ENCODE measurements at places on chromosomes 5 and 9. TPM values are rescaled to one million over a fixed set of nuclear protein-coding genes. Genes with fewer than 3 reads are reported as not detected.

DNA sequence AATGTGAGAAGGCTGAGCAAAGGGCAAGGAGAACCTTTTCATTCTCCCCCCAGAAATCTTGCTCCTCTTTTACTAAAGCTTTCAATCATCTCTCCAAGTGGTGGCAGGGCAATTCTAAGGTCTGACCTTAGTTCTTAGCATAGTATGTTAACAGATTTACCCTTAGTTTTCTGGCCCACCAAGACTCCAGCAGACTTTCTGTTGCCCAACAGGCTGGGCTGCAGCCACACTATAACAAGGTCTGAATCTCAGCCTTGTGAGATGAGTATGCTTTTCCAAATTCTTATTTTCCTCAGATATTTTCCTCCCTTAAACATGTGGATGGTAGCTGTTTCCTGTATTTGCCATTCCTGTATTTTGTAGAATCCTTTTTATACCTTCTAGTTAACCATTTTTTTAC is 69.5 kb downstream of the NIPBL start:
- no peak for DNase-seq

The F2RL2 gene
- total RNA-seq, result 2.8 TPM

- no peak for DNase-seq
These were observed 5.7 kb downstream of the C9orf43 start for GRCh38 chr9:113416149-113416721.

The INSYN2B gene
- 14.0 TPM for total RNA-seq

DNA sequence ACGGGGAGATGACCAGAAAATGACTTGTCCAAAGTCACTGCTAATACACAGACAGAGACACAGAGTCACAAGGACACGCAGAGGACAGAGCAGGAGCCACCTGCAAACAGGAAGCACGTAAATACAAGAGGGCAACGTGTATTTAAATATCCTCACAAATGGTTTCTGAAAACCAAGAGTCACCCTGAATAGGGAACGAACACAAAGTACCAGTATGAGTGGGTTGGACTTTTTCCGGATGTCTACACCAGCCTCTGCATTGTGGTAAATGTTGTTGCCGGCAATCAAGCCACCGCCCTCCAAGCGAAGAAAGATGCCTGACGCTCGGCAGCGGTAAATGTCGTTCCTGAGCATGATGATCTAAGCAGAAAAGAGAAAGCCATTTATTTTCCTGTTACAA is 44.5 kb downstream of the FBXO10 start:
- DNase-seq, result no peak

The ANKRD18B gene
- 3.7 TPM for total RNA-seq

The NUTM2G gene
- total RNA-seq, result not detected

The APBA1 gene
- total RNA-seq, result 1.3 TPM

GRCh38 chr5:108867656-108868055 is 120.0 kb downstream of the FER start:
- DNase-seq, result no peak

DNA sequence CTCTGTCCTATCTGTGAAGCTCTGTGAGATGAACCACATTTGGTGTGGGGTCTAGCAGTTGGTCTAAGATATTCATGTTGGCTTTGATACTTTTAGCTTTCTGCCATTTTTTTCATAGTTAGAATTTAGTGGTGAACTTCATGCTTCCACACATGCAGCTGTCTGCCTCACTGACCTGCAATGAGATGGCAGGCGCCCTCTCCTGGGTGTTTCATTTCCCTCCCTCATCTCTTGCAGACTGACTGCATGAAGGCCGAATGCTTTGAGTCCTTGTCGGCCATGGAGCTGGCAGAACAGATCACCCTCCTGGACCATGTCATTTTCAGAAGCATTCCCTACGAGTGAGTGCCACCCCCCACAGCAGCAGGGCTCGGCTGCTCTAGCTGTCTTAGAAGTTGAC is 26.1 kb upstream of the CKMT2 start:
- peak; percentile 11 for DNase-seq

The GCNT1 gene
- 1.7 TPM for total RNA-seq

The SLC36A1 gene
- 7.4 TPM for total RNA-seq

The CATSPER3 gene
- 0.13 TPM for total RNA-seq

The SOX30 gene
- total RNA-seq, result not detected

GRCh38 chr9:69768101-69768500 is 8.3 kb upstream of the PTAR1 start:
- no peak for DNase-seq

DNA sequence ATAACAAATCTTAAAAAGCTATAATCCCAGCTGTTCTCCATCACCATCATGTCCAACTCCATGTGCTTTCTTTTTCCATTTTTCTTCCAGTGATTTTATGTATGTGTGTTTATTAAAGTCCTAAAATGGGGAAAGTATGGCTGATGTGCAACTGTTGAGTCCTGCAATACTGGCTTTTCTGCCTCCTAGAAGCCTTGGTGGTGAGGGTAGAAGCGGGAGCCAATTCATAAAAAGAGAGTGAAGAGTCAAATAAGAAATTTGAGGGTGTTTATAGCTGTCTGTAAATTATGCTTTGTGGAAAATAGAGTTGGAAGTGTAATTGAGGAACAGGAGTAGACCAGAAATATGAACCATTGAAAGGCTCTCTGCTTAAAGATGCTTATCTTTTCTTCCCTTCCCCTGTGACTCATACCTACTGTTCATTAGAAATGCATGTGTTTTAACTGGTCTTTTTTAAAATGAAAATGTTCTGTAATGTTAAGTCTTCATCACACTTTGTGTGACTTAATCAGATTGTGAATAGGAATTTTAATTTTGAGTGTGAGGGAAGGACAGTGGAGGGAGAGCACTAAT is 80.1 kb downstream of the ZCCHC7 start:
- peak; percentile 59 for DNase-seq

The ZNF354C gene
- total RNA-seq, result 1.7 TPM

- DNase-seq, result no peak
These were observed 18.4 kb downstream of the RUFY1 start for GRCh38 chr5:179568721-179569120.

- DNase-seq, result peak; percentile 62
These were observed 219.6 kb downstream of the DENND1A start for GRCh38 chr9:123710299-123710698.

The RNF224 gene
- total RNA-seq, result not detected

The OBP2B gene
- not detected for total RNA-seq

The CDK7 gene
- 55.3 TPM for total RNA-seq

GRCh38 chr9:108553111-108553635 is 302.6 kb downstream of the ACTL7B start:
- DNase-seq, result no peak

- no peak for DNase-seq
These were observed 140.7 kb upstream of the SLC28A3 start for GRCh38 chr9:84481231-84481630.

GRCh38 chr5:36763454-36763853 is 113.1 kb upstream of the NIPBL start:
- no peak for DNase-seq

DNA sequence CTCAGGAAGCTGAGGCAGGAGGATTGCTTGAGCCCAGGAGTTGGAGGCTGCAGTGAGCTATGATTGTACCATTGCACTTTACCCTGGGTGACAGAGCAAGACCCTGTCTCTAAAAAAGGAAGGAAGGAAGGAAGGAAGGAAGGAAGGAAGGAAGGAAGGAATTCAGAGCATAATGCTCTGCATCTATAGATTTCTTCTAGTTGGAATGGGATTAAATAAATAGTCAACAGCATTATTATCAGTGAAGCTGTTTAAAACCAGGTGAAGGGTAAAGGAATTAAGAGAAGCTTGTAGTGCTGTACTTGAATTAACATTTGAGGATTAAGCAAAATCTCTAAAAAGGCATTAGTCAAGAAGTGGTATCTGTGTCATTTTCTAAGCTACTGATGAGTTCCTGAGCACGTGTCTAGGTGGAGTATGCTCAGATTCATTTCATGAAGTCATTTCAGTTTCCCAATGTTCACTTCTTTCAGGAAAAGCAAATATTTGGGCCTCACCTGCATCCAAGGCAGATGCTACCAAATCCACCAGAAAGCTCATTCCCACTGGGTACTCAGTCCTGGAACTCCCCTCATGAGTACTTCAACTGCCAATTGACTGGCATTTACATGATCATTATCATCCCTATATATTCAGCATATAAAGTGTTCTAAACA is 8.4 kb downstream of the PDE6A start:
- no peak for DNase-seq

- peak; percentile 97 for DNase-seq
These were observed 58.2 kb upstream of the GGTA1 start for GRCh38 chr9:121557581-121558447.

- DNase-seq, result no peak
These were observed 62.7 kb upstream of the SHB start for GRCh38 chr9:38131729-38132128.

The RAPGEF6 gene
- 9.7 TPM for total RNA-seq

- peak; percentile 53 for DNase-seq
These were observed 37.4 kb downstream of the MVB12B start for GRCh38 chr9:126363847-126364671.

- DNase-seq, result peak; percentile 50
These were observed 113.3 kb upstream of the SPATA31D4 start for GRCh38 chr9:81814794-81815464.

DNA sequence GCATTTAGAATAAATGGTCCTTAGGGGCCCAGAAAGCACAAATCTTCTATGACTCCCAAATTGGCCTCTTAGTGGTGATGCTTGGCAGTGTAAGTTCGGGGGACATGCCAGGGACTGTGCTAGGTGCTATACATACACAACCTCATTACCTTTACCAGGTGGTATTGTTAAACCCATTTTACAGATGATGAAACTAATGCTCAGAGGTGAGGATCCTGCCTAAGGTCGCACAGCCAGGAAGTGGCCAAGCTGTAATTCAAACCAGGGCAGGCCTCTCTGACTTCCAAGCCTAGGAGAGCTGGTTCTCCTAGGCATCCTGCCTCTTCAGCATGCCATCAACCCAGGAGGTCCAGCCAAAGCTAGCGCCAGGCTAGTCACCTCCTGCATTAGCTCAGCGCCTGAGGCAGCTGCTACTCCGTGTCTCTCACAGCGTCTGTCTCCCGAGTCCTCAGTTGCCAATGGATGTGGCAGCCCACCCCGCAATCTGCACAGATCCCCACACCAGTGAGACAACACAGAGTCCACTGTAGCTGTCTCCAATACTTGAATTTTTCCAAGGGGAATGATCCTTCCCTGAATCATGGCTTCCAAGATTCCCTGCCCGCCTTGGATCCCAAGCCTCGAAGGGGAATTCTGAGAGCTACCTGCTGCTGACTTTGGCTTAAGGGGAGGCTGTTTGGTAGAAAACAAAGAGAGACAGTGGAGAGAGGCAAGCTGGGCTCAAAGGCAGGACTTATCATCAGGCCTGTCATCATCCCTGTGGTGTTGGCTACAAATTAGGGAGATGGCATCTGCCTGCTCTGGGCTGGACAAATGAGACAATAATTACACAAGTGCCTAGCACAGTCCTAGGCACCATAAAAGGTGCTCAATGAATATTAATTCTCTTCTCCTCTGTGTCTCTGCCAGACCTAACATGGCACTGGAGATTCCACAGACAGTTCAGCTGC is 52.6 kb downstream of the CRB2 start:
- no peak for DNase-seq

The CCDC192 gene
- not detected for total RNA-seq

GRCh38 chr5:116681334-116682013 is 106.9 kb upstream of the SEMA6A start:
- DNase-seq, result no peak

The NMUR2 gene
- total RNA-seq, result not detected

DNA sequence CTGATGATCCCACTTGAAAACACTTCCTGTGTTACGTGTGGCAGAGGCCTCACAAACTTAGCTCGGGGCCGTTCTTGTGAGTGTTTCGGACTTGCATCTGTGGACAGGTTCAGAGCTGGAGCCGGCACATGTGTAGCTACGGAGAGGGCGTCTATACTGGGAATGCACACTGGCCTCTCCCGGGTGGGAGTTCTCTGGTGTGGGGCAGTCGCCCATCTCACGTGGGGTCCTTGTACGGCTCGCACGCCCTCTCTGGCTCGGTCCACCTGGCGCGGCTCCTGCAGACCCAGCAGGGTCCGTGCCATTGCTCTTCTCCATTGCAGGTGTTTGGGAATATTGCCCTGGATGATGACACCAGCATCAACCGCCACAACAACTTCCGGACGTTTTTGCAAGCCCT is 197.9 kb downstream of the CACNA1B start:
- no peak for DNase-seq

- DNase-seq, result no peak
These were observed 22.2 kb upstream of the EXOC3 start for GRCh38 chr5:420632-421286.
